Stimulated activated CD8-positive, alpha-beta memory T cell treated with anti-CD3 and anti-CD28 coated beads, Interleukin-2, amount 100 ng/mL, for 1 hour (primary cell): ENCODE measurements at places on chromosomes 2 and 18.

- DNase-seq, result no peak
Measured at GRCh38 chr2:70688427-70688826, 79.6 kb downstream of the ADD2 start.

GRCh38 chr2:174339561-174340399 lies 5.0 kb downstream of the SP9 start:
- DNase-seq, result no peak

DNA sequence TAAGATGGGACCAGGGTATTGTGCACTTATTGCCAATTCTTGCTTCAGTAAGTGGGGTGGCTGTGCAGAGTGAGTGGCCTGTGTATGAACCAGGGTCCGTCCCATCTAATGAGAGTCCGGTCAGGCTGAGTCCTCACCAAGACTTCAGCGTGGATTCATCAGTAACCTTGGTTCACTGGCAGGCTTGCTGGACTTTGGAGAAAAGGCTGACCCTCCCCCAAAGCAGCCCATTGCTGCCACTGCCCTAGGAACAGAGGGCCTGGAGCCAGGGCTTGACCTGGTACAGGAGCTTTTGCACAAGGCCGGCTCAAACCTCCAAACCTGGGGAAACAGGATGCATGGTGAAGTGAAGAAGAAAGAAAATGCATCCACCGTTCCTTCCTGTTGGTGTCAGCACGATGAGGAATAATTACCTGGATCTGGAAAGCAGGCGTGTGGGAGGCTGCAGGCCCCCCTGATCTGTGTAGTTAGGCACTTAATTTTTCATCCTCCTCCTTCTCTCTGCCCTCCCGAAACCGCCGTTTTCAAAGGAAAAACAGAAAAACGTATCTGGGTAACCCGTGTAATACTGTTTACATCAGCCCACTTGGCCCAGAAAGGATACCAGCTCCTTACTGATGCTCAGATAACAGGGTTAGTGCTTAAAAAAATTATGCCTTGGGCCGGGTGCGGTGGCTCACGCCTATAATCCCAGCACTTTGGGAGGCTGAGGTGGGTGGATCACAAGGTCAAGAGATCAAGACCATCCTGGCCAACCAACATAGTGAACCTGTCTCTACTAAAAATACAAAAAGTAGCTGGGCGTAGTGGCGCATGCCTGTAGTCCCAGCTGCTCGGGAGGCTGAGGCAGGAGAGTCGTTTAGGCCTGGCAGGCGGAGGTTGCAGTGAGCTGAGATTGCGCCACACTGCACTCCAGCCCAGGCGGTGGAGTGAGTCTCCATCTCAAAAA lies 147.7 kb downstream of the TGIF1 start:
- no peak for DNase-seq

DNA sequence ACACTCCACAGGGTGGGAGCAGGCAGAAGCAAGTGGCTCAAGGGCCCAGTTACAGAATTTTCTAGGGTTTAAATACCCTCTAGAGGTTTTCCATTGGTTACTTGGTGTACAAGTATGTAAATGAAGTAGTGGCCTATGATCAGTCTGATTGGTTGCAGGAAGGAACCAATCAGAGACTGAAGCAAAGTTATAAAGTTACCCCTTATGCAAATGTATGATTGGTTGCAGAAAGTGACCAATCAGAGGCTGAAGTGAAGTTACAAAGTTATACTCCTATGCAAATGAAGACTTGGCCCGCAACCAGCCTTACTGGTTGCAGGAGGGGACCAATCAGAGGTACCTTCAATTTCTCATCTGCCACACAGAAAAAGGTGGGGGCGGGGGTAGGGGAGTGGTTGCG lies 154.6 kb downstream of the INO80D start:
- DNase-seq, result no peak

- DNase-seq, result no peak
Measured at GRCh38 chr2:168255866-168256265, 8.5 kb upstream of the STK39 start.

GRCh38 chr2:231960810-231961348 lies 634 bp upstream of the DIS3L2 start:
- DNase-seq, result no peak

- no peak for DNase-seq
Measured at GRCh38 chr2:980176-980575, 29.5 kb downstream of the SNTG2 start.

GRCh38 chr2:161713706-161714105 lies 89.5 kb downstream of the SLC4A10 start:
- DNase-seq, result no peak

GRCh38 chr18:48819781-48820482 lies 130.8 kb downstream of the SMAD7 start:
- DNase-seq, result no peak

GRCh38 chr2:36541891-36542595 lies 55.9 kb downstream of the FEZ2 start:
- DNase-seq, result no peak
